Activated CD4-positive, alpha-beta T cell treated with anti-CD3 and anti-CD28 coated beads for 24 hours (primary cell): ENCODE measurements at places on chromosomes 6 and 20.

DNA sequence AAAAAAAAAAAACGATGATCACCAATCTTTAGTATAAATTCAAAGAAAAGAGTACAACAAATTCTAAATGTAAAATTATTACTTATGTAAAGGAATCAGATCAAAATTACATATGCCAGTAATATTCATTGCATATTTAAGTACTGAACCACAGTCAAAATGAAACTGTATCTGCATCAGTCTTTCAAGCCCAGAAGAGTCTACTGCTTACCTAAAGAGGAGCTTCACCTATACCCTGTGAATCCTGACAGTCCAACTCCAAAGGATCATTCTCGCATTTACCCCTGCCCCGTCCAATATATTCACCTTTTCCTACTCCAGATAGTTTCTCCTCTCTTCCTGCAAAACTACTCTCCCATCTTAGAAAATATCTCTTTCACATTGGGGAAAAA lies 9.2 kb downstream of the ATG5 start:
- no peak for DNase-seq

DNA sequence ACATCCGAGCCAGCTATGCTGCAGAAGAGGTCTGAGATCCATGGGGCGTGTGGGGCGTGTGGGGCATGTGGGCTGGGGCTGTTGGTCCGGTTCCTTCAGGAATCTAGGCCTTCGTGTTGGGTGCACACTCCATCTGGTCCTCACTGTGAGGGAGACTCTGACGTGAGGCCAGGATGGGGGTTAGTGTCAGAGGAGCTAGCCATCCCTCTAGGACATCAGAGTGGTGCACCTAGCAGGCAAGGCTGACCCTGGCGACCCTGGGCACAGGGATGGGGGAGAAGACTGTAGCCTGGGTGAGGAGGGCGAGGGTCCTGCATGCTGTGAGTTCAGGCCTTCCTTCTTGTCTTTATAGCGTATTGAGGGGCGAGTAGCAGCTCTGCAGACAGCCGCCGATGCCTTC lies 8.7 kb upstream of the PTPRA start:
- DNase-seq: no peak

DNA sequence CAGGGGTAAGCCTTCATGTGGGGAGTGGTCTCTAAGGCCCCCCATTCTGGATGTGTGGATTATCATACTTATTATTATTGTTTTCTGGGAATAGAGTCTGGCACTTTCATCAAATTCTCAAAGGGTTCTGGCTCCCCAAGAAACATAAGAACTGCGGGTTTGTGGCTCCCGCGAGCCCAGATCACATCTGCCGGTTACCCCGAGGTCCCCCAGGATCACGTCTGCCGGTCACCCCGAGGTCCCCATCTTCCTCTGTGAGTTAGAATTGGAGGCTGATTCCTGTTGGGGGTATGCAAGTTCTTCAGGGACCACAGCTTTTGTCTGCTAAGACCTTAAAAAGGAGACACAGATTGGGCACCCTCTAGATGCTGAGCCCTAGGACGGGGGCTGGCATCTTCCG lies 116.7 kb upstream of the FRMD1 start:
- DNase-seq: no peak

- DNase-seq: no peak
Observed at GRCh38 chr6:16706911-16707783, 54.1 kb downstream of the ATXN1 start.

DNA sequence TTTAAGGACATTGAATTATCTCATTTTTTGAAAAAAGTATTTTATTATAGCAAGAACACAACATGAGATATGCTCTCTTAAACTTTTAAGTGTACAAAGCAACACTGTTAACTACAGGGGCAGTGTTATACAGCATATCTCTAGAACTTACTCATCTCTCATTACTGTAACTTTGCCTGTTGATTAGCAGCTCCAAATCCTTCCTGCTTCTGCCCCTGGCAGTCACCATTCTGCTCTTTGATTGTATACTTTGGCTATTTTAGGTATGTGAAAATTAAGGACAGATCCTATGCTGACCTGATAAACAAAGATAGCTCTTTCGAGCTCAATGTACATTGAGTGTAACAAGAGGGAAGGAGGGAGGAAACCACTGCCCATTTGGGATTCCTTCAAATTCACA lies 1349.8 kb upstream of the GJE1 start:
- no peak for DNase-seq

GRCh38 chr6:37020381-37020780 lies 14.9 kb downstream of the FGD2 start:
- DNase-seq: no peak

GRCh38 chr6:71888756-71889340 lies 2.5 kb downstream of the RIMS1 start:
- no peak for DNase-seq

GRCh38 chr6:125149256-125150144 lies 4.1 kb upstream of the TPD52L1 start:
- DNase-seq: no peak

DNA sequence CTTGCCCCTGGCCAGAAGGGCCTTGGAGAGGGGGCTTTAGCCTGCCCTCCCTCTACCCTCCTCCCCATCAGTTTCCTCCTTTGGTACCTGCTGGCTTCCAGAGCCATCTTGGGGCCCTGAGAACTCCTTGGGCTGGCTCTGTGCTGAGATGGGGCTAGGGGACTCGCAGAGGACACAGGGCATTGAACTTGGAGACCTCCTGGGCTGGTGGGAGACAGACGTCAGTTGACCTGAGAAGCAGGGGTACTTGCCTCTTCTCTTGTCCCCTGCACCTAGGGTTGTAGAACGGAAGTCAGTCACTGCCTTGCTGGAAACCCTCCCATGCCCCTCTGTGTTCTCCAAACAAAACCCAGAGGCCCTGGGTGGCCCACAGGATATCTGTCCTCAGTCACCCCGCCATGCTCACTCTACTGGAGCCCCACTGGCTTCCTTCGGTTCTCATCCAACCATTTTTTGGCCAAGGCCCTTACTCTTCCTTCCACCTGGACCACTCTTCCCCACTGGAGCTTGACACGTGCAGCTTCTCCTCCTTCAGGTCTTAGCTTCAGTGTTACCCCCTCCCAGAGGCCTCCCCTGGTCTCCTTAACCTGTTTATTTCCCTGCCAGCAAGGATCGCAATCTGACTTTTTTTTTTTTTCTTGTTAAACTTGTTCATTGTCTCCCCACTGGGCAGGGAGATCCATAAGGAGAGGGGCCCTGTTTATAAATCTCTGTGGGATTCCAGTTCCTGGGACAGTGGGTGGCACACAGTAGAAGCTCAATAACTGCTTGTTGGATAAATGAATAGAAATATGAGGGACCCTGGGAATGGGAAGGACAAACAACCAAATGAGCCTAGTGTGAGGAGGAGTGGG lies 971 bp downstream of the RBCK1 start:
- no peak for DNase-seq

DNA sequence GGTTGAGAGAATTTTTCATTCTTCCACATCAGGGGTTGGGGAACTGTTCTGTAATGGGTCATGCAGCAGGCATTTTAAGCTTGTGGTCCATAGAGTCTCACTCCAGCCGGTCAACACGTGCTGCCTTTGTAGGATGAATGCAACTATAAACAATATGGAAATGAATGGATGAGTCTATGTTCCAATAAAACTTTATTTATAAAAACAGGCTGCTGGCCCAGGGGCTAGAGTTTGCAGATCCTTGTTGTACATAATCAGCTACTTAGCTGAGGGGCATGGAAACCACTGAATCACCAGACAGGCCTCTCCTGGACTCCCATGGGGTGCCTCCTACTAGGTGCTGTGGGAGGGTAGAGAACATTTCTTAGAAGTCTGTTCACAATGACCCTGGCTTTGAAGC lies 243.4 kb downstream of the BMP7 start:
- DNase-seq: no peak

DNA sequence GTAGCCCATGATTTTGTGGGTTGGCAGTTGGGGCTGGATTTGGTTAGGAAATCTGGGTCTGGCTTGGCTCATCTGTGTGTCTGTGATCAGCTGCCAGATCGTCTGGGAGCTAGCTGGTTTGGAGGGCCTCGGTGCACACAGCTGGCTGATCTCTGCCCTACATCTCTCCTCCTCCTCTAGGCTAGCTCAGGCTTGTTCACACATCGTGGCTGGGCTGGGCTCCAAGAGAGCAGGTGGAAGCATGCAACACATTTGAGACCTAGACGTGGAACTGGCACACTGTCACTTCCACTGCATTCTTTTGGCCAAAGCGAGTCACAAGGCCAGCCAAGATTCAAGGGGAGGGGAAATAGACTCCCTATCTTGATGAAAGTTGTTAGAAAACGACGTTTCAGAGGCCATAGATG lies 15.9 kb downstream of the NDUFAF5 start:
- DNase-seq: no peak

- DNase-seq: no peak
Observed at GRCh38 chr6:36015666-36016065, 8.8 kb downstream of the SLC26A8 start.

GRCh38 chr6:11637266-11637665 lies 99.7 kb downstream of the TMEM170B start:
- no peak for DNase-seq

- DNase-seq: no peak
Observed at GRCh38 chr6:21265034-21265729, 328.4 kb upstream of the SOX4 start.

- DNase-seq: no peak
Observed at GRCh38 chr20:42790111-42790510, 399.6 kb downstream of the PTPRT start.

GRCh38 chr20:59087829-59088433 lies 45.3 kb upstream of the PRELID3B start:
- DNase-seq: peak; percentile 85

GRCh38 chr6:43715056-43715788 lies 27.6 kb upstream of the MRPS18A start:
- DNase-seq: no peak

DNA sequence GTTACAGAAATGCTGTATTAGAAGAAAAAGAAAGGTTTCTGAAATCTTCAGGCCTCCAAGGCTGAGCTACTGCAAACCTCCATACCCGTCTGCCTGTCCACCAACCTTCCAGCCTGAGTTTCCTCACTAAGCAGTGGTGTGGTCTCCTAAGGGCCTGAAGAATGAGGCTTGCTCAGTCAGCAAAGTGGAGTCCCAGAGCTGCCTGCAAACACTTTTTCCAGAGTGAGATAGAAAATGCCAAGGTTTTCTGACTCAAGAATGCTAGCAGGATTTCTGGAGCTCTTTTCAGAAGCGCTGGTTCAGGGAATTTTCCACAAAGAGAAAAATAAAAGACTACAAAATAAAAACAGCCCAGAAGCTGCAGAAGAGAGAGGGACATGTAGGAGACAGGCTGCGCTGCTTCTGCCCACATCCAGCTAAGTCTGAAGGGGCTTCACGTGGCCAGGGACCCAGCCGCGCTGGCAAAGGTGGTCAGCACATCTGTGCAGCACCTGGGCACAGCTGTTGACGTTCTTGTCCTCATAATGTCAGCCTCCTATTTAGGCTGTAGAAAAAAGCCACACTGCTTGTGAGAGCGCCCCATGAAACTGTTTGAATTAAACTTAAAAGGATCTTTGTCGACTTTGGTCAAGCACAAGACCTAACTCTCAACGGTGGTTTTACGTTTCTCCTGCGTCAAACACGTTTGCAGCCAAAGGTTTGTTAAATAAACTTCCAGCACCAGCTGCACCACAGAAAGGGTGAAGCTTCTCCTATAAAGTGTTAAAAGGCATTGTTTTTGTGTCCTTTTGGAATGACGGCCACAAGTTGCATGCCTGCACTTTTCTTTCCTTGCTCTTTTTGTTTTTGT lies 209.0 kb downstream of the THBS2 start:
- no peak for DNase-seq

- DNase-seq: no peak
Observed at GRCh38 chr20:63191400-63191799, 24.5 kb downstream of the YTHDF1 start.

DNA sequence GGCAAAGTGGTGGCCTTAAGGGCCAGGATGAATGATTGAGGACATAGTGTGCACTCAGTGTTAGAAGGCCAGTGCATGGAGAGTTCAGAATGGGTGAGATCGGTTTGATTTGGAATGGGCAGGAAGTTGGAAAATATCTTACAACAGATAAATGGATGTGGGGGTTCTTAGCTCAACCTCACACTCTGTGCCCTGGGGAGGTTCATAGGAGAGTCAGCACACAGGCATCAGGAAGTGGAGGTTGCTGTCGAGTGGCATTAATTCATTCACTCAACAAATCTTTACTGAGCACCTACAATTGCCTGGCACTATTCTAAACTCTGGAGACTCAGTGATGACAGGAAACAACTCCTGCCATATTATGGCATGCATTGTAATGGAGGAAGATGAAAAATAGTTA lies 313.7 kb upstream of the SUPT3H start:
- DNase-seq: no peak

DNA sequence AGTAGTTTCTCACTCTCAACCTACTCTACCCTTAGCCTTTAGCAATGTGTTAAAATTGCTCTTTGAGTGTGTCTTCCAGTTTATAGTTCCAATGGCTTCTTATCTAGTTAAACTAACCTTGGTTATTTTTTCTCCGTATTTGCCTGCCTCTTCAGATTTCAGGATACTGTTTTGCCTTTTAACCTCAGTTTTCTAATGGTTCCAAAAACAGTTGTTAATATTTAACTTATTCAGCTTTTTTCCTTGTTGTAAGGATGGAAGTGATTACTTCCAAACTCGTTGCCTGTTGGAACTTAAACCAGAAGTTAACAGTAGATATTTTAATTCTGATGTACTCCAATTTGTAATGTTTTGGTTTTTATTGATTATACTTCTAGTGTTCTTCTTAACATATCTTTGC lies 1574.9 kb downstream of the HACE1 start:
- no peak for DNase-seq

GRCh38 chr6:16974387-16974673 lies 127.5 kb upstream of the STMND1 start:
- no peak for DNase-seq

DNA sequence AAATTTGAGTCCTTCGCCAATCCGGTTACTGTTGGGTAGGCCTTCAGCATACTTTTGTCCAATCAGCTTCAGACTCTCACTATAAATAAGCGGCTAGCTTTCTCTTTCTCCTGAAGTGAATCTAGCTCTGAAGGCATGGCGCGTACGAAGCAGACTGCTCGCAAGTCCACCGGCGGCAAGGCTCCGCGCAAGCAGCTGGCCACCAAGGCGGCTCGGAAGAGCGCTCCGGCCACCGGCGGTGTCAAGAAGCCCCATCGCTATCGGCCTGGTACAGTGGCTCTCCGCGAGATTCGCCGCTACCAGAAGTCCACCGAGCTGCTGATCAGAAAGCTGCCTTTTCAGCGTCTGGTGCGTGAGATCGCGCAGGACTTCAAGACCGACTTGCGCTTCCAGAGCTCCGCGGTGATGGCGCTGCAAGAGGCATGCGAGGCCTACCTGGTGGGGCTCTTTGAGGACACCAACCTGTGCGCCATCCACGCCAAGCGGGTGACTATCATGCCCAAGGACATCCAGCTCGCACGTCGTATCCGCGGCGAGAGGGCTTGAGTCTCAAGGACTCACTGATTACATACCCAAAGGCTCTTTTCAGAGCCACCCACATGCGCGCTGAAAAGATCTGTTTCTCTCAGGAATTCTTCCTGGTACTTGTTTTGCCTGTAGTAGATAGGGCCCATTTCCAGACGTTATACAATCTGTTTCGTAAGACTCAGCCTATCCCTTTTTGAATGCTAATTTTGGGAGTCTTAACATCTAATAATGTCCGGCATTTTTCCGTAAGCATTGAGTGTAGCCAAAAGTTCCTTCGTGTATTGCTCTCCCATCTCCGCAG lies 102.0 kb downstream of the OR2B2 start:
- DNase-seq: no peak
